ENCODE measurements at places on chromosomes 12 and 14.
A peak's percentile ranks its signal among the peaks of the same experiment; 100 is the strongest.

DNA sequence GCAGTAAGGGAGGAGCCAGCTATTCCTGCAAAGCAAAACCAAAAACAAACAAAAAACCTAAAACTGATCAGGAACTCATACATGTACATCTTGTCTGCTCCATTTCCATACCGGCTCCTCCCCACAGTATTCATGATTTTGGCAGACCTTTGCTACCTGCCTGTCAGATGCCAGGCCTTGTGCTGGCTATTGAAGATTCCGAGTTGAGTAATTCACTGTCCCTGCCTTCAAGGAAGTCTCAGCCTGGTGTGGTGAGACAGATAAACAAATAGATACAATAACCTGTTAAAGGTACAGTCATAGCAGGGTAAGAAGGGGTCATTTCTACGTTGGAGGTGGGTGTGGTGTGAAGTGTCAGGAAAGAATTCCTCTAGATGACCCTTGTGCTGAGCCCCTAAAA, 42.7 kb downstream of the SUSD6 start:
- no peak for DNase-seq

- DNase-seq: no peak
These were observed 45.7 kb downstream of the SPATS2 start for GRCh38 chr12:49413010-49413409.

- DNase-seq: no peak
These were observed 13.3 kb downstream of the RBM23 start for GRCh38 chr14:22905627-22906026.

- no peak for DNase-seq
These were observed 12.3 kb upstream of the GLT1D1 start for GRCh38 chr12:128840862-128841468.

DNA sequence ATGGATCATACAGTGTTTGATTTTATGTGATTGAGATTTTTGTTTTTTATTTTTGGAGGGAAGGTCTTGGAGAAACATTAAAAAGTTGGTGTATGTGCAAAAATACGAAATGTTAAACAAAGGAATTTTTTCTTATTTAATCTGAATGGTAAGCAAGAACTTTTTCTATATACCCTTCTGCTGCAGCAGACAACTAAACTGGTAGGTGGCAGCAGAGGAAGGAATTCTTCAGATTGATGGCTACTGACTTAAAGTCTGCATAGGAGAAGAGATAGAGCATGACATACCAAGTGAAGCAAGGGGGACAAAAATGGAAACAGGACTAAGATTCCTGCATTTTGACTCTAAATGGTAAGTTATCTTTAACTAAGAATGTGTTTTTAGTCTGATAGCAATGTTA, 42.0 kb upstream of the A2ML1 start:
- DNase-seq: peak; percentile 32

DNA sequence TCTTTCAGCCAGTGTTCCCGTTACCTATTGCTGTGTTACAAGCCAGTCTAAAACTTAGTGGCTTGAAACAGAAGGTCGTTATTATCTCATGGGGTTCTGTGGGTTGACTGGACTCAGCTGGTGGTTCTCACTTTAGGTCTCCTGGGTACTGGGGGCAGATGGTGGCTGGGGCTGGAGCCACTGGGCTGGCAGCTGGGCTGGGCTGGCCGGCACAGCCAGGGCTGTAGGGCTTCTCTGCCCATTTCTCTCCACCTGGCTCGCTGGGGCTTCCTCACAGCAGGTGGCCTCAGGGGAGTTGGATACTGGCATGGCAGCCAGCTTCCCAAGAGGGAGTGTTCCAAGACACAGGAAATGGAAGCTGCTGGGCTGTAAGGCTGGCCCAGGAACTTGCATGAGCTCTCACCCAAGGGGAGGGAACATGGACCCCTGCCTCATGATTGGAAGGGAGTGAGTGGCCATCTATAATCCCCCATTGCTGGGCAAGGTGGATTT, 27.0 kb downstream of the TUNAR start:
- DNase-seq: no peak

GRCh38 chr14:71523630-71524319, 408.5 kb upstream of the RGS6 start:
- no peak for DNase-seq

- DNase-seq: no peak
These were observed 212.5 kb upstream of the RTL1 start for GRCh38 chr14:101116065-101116464.

GRCh38 chr14:51180577-51180976, 59.5 kb upstream of the TMX1 start:
- DNase-seq: no peak

DNA sequence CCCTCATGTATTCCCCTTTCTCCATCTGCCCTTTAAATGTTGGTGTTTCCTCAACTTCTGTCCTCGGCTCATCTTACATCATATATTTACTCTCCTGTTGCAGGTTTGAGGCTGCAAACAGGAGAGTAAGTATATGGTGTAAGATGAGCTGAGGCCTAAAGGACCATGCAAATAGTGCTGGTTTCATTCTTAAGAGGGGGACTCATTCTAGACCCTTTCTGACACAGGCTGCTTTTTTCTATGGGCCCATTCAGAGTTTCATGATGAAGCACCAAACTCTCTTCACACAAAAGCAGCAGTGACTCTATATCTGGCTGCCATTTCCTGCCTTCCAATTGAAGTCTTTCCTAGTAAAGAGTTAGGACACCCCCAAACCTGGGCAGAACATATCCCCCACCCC, 218.5 kb downstream of the PHLDA1 start:
- no peak for DNase-seq

DNA sequence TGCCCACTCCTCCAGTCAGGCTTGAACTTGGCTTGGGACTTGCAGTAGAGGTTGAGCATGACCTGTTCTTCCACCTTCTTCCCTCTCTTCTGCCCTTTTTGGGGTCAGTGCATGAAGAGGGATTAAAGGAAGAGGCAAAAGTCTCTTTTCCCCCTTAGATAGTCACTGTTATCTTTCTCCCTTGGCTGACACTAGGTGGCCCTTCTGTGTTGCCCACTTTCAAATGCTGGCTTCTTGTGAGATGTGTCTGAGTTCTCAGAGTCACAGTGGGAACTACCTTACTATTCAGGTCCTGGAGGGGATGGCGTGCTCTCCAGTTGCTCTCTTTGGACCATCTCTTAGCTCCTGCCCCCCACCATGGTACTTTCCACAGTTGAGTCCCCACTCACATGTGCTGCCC, 73.6 kb downstream of the GPR65 start:
- no peak for DNase-seq

- DNase-seq: no peak
These were observed 57.2 kb upstream of the SCN8A start for GRCh38 chr12:51533799-51534198.

GRCh38 chr12:86662464-86662863, 406.3 kb upstream of the MGAT4C start:
- no peak for DNase-seq

GRCh38 chr12:47039079-47039478, 40.3 kb upstream of the PCED1B start:
- DNase-seq: no peak

DNA sequence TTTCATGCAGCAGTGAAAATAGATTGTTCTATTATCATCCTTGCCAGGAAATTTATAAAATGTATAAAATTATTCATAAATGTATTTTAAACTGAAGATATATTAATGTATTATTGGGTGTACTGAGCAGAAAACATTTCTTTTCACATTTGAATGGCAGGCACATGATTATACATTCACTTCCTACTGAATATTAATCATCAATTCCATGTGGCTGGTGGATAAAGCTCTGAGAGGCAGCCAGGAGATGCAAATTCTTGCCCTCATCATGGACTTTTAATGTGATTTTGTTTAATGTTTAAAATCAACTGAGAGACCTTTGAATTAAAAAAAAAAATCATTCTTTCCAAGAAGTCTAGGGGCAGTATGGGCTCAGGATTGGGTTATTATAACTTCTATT, 40.8 kb downstream of the ANO6 start:
- no peak for DNase-seq

DNA sequence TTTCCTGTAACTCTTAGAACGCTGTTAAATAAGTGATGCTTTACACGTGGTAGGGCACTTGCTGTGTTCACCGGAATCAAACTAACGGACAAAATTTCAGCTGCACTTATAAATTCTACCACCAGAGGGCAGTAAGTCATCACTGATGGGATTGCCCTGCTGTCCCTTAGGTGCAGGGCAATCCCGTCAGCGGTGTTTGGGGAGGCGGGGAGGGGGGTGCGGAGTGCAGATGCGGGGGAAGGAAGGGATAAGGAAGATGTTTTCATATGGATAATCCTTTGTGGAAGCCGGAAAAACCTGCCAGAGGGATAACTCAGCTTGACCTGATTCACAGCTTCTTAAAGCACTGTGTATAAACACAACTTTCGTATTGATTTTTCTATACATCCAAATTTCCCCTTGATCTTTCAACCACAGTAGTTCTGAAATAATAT, 21.7 kb upstream of the SLC10A1 start:
- DNase-seq: peak; percentile 84

GRCh38 chr12:109741286-109741969, 27.8 kb downstream of the FAM222A start:
- no peak for DNase-seq

- peak; percentile 71 for DNase-seq
These were observed 51.6 kb upstream of the ABCC9 start for GRCh38 chr12:21992823-21993222.

GRCh38 chr14:61483476-61483875, 162.1 kb downstream of the PRKCH start:
- no peak for DNase-seq

GRCh38 chr12:93802293-93802692, 125.1 kb downstream of the CRADD start:
- no peak for DNase-seq

- peak; percentile 43 for DNase-seq
These were observed 4.3 kb upstream of the MMP19 start for GRCh38 chr12:55847033-55847432.

- no peak for DNase-seq
These were observed 458.0 kb upstream of the ATP2B1 start for GRCh38 chr12:90166671-90167070.

DNA sequence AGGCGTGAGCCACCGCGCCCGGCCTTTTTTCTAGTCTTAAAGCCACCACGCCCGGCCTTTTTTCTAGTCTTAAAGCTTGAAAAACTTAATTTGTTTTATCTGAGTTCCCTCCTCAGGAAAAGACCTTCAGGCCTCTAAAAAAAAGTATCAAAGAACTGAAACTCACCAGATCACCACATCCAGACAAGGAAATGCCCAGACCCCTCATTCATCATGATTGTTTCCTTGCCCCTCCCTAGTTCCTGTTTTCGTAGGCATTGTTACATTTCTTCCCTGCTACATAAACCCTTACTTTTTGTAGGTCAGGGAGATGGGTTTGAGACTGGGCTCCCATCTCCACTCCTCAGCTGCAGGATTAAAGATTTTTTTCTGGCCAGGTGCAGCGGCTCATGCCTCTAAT, 21.1 kb upstream of the VWF start:
- DNase-seq: peak; percentile 69

DNA sequence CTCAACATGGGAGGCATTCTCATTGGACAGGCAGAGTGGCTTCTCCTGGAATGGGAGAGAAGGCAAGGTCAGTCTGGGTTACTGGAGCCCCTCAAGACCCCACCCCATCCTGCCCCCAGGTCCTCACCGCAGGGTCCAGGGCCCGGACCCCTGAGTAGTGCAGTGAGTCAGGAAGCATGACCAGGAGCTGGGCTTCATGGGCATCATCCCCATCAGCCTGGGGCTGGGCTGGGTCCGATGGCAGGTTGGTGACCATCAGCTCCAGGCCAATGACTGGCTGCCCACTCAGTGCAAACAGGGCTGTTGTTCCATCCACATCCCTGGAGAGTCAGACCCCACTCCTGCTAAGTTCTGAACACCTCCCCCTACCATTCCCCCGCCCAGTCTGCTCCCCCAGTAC, 13.1 kb downstream of the ITGA7 start:
- no peak for DNase-seq

DNA sequence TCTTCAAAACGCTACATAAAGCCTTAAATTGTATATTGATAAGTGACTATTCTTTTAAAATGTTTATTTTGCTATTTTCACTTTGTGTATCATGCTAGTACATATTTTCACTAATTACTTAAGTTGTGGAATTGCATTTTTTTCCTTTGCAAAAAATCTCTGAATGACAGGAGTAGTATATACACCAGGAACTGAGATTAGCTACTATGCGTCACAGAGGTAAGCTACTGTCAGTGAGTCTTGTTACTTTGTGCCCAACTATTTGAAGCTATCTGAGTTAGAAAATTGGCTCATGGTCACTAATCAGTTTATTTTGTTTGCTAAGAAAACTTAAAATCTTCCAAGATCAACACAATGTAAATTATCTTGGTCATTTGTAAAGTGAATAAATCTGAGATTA, 887.4 kb downstream of the TMTC2 start:
- no peak for DNase-seq

- DNase-seq: no peak
These were observed 166.6 kb upstream of the RPL10L start for GRCh38 chr14:46818147-46818546.

DNA sequence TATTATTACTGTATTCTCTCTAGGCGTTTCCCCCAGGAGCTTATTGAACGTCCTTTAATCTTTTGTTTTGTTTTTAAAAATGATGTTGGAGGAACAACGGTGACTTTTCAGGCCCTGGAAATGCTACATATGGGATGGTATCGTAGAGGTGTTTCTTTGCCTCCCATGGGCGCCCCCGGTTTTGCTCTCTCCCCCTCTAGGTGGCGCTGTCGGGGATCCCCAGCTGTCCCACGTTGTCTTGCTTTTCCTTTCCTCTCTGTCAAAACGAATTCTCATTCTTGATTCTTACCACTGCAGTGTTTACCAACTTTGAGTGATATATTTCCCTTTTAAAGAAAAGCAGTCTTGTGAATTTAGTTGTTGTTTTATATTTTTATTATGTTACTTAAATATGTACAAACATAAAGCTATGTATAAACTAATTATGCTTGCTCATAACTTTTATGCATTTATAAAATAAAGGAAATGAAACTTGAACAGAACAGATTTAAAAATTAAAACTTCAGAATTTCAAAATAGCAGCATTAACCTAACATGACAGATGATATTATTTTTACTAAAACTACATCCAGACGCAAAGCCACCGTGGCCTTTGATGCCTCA, 171.9 kb downstream of the RGS6 start:
- peak; percentile 25 for DNase-seq

DNA sequence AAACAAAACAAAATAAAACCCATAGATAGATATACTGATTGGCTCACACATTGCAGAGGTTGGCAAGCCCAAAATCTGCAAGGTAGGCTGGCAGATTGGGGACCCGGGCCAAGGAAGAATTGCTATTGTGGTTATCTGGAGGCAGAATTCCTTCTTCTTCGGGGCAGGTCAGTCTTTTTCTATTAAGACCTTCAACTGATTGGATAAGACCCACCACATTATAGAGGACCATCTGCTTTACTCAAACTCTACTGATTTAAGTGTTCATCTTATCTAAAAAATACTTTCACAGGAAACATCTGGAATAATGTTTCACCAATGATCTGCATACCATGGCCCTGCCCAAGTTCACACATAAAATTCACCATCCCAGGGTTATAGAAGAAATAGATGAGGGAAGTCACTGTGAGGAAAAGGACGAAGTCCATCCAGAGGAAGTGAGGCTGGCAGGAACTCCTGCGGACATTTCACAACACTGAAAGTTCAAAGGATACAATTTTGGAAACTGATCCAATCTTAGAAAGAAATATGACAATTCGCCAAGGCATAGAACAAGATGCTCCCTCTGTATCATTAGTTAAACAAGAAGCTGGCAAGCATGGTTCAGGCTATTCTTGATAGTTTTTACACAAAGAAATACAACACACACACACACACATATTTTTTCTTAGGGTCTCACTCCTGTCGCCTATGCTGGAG, 127.6 kb upstream of the MED13L start:
- DNase-seq: no peak

- no peak for DNase-seq
These were observed 134.7 kb downstream of the GPR135 start for GRCh38 chr14:59330455-59330854.
